ENCODE measurements at places on chromosomes 1 and 21. TPM values are rescaled to one million over a fixed set of nuclear protein-coding genes. Genes with fewer than 3 reads are reported as not detected.

Gene KLHDC8A
- 0.95 TPM for total RNA-seq

Gene F11R
- 6.7 TPM for total RNA-seq

Gene ADAMTS5
- total RNA-seq = 5.6 TPM

Gene LCE3E
- not detected for total RNA-seq

Gene PLA2G2C
- total RNA-seq = 0.82 TPM

Gene OR6N1
- not detected for total RNA-seq

Gene AIM2
- not detected for total RNA-seq

Gene IVL
- not detected for total RNA-seq

GRCh38 chr1:53074313-53075154 lies 12.5 kb downstream of the PODN start:
- peak; percentile 40 for DNase-seq

DNA sequence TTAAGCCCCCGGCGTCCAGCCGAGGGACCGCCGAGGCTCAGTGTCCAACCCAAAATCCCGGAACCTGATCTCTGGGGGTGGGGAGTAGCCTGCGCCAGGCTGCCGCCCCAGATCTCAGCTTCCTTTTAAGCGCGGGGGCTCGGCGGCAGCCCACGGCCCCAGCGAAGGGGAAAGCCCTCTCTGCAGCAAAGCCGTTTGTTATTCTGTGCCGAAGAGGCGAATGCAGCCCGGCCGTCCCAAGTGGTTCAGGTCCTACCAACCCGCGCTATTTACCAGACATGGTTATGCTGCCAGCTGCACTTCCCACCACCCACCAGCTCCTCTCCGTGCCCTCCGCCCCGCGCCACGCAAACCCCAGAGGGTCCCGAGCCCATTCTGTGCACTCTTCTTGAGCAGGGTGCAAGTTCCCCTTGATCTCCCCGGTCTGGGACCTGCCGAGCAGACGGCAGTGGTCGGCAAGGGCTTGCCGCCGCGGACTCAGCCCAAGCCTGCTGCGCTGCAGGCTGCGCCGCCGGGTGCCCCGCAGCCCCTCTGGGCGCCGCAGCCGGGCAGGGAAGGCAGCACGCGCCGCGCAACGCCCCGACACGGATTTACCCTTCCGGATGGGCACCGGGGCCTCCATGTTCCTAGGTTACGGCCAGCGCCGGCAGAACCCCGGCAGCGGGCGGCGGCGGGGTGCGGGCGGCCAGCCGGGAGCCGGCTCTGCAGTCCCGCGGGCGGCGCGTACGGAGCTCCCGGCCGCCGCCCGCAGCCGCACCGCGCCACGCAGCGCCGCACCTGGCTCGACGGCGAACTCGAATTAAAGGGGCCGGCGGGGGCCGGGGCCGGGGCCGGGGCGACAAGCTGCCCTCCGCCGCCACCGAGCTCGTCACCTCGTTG lies 738 bp upstream of the KCNA2 start:
- no peak for DNase-seq

DNA sequence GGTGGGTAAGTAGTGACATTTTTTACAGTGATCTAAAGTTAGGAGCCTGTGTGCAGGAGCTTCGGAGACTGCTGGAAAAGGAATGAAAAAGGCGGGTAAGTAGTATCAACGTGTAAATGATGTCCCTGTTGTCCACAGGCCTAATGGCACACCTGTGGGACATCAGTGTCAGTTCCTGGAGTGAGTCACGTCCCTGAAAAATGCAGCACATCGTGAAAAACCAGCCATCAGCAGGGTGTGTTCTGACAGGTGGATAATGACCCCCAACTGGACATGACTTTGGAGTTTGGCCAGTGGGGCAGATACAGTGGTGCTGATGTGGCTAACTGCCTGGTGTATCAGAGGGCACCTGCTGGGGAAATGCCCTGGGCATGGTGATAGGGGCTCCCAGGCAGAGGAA lies 12.0 kb upstream of the PRDM15 start:
- no peak for DNase-seq

GRCh38 chr1:53967409-53968124 lies 21.4 kb downstream of the LRRC42 start:
- DNase-seq = no peak

GRCh38 chr1:16905110-16905867 lies 9.5 kb downstream of the RNU1-2 start:
- peak; percentile 71 for DNase-seq

DNA sequence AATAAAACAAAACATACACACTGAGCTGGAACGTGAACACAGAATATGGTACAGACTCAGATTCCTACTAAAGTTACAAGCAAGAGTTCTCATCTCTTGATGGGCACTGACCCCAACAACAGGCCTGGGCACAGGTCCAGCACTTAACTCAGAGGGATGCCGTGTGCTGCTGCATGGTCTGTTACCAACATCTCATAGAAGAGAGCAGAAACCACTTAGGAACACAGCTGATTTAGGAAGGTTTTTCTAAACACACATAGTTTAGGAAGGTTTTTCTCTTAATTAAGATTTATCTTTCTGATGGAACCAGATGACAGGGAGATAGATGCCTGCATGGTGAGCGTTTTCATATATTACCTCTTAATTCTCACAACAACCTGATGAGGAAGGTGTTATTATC lies 1.5 kb downstream of the GCLM start:
- DNase-seq = no peak

DNA sequence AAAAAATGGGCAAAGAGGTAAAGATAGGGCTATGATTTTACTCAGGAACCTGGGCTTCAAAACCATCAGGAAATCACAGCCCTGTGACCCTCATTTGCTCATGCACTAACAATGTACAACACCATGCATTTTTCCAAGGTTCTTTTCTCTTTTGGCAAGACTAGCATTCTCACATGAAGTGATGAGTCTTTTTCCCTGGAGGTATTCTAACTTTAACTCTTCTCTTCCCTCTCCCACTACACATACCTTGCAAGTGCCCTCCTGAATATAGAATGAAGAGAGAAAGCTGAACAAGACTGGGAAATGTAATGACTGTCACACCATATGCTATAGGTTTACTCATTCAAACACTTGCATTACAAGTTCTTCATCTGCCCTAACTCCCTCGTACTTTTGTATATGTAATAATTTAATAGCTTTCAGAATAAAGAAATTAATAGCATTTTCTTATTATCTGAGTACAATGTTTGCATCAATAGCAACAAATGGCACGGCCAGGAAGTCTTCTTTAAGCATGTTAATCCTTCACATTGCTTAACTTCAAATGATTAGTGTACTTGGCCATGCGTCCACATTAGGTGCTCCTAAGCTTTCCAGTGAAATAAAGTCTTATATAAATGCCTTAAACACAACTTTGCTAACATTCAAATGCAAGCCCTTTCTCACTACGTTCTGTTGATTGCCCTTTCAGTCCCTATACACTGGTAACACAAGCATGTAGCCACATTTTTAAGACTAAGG lies 1.8 kb downstream of the NIBAN1 start:
- DNase-seq = no peak

GRCh38 chr1:233010146-233010545 lies 59.7 kb downstream of the NTPCR start:
- no peak for DNase-seq

DNA sequence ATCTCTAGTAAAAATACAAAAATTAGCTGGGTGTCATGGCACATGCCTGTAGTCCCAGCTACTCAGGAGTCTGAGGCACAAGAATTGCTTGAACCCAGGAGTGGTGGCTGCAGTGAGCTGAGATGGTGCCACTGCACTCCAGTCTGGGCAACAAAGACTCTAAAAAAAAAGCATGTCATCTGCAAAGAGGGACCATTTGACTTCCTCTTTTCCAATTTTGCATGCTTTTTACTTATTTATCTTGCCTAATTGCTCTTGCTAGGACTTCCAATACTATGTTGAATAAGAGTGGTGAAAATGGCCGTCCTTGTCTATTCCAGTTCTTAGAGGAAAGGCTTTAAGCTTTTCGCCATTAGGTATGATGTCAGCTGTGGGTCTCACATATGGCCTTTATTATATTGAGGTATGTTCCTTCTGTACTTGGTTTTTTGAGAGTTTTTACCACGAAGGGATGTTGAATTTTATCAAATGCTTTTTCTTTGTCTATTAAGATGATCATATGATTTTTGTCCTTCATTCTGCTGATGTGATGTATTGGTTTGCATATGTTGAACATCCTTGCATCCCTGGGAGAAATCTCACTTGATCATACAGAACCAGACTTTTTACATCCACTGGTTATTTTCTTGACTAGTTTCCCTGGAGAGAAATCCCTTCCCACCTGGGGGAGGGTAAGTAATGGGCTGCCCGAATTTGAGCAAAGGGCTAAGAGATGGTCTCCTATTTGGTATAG lies 17.0 kb upstream of the RAP1GAP start:
- DNase-seq = no peak

DNA sequence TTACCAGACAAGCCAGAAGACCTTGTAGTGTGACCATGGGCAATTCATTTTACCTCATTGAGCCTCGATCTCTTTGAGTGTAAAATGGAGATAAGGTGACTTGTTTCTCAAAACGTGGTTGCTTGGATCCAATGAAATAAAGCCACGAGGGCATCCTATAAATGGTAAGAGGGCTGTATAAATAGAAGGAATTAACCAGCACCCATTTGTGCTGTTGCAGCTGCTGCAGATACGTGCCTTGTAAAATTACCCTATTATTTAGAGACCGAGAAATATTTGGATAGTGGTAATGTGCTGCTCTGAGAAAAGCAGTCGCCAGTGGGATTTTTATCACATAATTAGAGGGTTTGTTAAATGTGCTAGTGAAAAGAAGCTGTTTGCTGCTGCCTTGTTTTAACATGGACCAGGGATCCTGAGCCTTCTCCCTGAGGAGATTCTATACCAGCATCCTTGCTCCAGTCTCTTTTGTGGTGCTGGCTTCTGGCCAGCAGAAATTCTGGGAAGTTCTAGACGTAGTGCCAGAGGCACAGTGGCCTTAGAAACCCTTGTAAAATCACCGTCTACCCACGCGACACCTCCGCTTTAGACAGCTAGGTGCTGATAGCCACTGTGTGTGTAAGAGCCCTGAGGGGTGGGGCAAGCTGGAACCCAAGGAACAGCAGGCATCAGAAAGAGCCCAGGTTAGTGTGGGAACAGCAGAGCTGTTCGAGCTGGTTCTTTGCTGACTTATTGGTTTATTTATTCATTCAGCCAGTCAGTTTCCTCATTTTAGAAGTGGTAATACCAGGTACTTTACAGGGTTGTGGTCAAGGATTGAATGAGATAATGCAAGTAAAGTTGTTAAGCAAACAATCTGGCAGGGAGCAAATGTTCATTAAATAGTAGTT lies 137.5 kb downstream of the NOS1AP start:
- DNase-seq = peak; percentile 71

GRCh38 chr1:34409689-34410229 lies 233.1 kb downstream of the C1orf94 start:
- no peak for DNase-seq

GRCh38 chr1:1033009-1033587 lies 13.2 kb downstream of the AGRN start:
- DNase-seq = peak; percentile 88

GRCh38 chr1:236451796-236452373 lies 57.8 kb downstream of the EDARADD start:
- no peak for DNase-seq

DNA sequence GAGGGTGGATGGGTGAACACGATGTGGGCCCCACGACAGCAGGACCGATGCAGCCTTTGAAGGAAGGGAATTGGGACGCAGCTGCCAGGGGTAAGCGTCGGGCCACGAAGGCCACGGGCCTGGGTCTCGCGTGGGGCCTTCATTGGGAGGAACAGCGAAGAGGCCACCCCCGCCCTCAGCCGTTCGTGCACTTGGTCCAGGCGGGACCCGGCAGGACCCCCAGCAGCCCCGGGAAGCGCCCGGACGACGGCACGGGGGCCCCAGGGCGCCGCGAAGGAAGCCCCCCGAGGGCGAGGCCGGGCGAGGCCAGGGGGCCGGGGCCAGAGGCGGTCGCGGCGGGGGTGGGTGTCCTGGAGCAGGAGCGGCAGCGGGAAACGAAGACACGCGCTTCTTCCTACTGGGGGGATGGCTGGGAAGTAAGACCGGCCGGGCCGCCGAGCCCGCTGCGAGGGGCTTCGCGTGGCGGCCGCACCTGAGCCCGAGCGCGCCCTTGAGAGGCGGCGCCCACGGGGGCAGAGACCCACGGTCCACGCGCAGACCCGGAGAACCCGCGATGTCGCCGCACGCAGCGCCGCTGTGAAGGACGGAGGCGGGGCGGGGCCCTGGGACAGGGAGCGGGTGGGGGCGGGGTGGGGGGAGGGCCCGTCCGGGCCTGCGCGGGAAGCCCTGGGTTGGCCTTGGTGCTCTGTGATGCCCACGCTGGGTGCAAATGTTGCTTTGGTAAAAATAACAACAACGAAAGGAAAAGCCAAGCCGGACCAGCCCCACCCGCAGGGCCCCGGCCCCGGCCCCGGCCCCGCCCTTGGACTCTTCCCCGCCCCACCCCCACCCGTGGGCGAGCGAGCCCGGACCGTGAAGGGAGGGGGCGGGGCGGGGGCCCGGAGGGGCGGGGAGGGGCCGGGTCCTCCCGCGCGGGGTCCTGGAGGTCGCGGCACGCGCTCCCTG lies 56.0 kb upstream of the ADARB1 start:
- DNase-seq = peak; percentile 66

GRCh38 chr1:25137106-25137505 lies 95.2 kb downstream of the SYF2 start:
- DNase-seq = no peak

DNA sequence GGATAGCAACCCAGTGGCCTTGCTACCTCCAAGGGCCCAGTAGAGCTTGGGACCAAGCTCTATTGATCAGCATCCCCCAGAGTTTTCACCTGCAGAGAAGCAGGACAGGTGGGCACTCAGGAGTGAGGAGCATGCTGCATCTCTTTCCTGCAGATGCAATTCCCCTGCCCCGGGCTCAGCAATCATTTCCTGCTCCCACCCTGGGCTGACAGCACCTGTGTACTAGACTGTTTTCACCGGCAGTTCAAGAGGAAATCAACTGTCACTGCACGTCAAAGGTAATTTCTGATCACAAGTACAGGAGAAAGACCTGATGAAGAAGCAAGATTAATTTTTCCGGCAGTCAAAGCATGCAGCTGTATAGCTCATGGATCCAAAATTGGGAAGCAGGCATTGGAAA lies 8.8 kb upstream of the NT5C1A start:
- DNase-seq = no peak

DNA sequence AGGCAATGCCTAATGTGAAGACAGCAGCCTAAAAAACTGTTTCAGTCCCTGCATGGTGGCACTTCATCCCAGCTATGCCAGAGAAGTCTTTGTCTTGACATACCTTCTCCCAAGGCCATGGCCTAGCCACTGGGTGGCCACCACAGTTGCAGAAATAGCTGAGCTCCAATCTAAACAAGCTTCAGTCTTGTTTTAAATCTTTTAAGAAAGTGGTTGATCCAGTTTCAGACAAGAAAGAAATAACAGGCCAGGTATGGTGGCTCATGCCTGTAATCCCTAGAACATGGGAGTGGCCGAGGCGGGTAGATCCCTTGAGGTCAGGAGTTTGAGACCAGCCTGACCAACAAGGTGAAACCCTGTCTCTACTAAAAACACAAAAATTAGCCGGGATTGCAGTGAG lies 600.0 kb upstream of the PLXNA2 start:
- no peak for DNase-seq

DNA sequence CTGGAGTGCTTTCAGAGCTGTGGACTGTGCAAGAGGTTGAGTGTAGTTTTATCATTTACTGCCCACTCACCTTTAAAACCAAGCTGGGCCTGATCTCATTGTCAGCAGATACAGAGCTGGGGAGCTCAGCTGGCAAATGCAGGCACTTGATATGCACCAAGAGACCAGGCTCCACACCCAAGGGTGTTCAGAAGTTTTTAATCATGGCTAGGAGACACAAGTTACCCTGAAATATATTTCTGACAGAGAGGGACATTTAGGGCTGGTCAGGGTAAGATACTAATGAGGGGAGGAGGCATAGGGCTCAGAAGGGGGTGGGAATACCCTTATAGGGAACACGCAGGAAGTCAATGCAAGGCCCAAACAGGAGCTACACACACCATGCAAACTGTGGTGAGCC lies 153.7 kb downstream of the ELAVL4 start:
- no peak for DNase-seq
